ENCODE measurements at places on chromosomes 2 and 18. TPM values are rescaled to one million over a fixed set of nuclear protein-coding genes. Genes with fewer than 3 reads are reported as not detected.
A peak's percentile ranks its signal among the peaks of the same experiment; 100 is the strongest.

The SCYGR4 gene
- polyA plus RNA-seq, result not detected

The USP37 gene
- polyA plus RNA-seq, result 2.0 TPM

The ALK gene
- polyA plus RNA-seq, result 0.98 TPM

The RBM44 gene
- 0.30 TPM for polyA plus RNA-seq

The CHN1 gene
- polyA plus RNA-seq, result 7.5 TPM

The SFTPB gene
- polyA plus RNA-seq, result 11.3 TPM

GRCh38 chr2:238925281-238925680 is 77.4 kb downstream of the TWIST2 start:
- no peak for DNase-seq
- H3K36me3 ChIP-seq, result no peaks in the 10 kb centered on the region
- H3K4me3 ChIP-seq, result no peak overlapping the region
- no peaks in the 10 kb centered on the region for H3K27me3 ChIP-seq
- H3K4me1 ChIP-seq, result no peaks in the 10 kb centered on the region
- H3K27ac ChIP-seq, result no peak overlapping the region

GRCh38 chr18:78497641-78498040 is 482.0 kb upstream of the SALL3 start:
- H3K27ac ChIP-seq, result no peak overlapping the region
- no peaks in the 10 kb centered on the region for H3K36me3 ChIP-seq
- no peak overlapping the region for H3K4me3 ChIP-seq
- no peak for DNase-seq
- no peaks in the 10 kb centered on the region for H3K27me3 ChIP-seq

GRCh38 chr2:216829533-216829932 is 30.3 kb downstream of the TNP1 start:
- peaks cover 6% of the 10 kb centered on the region for H3K27me3 ChIP-seq
- no peak overlapping the region for H3K27ac ChIP-seq
- peak; percentile 25 for DNase-seq
- no peaks in the 10 kb centered on the region for H3K4me1 ChIP-seq

GRCh38 chr2:66682476-66682875 is 247.6 kb downstream of the MEIS1 start:
- no peaks in the 10 kb centered on the region for H3K4me1 ChIP-seq
- H3K27me3 ChIP-seq, result no peaks in the 10 kb centered on the region
- no peak for DNase-seq

DNA sequence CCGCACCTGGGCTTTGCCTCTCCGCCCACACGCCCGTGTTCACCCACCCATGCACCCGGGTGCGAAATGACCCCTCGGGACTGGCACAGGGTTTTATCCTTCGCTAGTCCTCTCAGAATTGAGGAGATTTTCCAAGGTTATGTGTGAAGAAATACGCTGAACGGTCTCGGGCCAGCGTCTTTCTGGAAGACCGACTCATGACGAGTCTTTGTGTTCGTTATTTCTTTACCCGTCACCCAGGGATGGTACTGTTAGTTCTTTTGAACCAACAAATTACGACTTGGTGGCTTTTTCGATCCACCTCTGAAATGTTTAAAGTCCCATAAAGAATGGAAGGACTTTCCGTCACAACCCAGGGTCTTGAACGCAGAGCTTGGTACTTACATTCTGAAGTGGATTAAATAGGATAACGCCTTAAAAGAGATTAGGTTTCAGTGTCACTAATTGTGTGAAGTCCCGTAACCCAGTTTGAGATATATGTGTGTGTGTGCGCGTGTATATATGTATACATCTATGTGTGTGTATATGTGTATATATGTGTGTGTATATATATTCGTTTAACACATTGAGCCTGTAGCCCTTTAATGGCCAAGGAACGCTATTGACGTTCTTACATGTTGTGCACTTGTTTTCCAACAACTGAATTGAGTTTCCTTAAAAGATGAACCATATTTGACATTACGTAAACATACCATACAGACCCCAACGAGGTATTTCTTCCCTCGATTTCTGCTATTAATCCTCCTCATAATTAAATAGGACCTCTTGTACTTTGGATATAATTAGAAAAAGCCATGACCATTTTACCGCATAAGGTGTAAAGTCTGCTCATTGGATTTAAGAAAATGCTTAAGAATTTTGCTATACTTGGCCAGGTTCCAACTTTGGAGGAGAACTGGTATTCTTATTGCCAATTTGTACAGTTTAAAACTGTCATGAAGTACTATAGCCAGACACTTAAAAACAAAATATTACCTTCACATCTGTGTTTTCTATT is 889 bp downstream of the ZC3H15 start:
- H3K4me1 ChIP-seq, result peaks cover 12% of the 10 kb centered on the region
- H3K36me3 ChIP-seq, result no peaks in the 10 kb centered on the region
- no peaks in the 10 kb centered on the region for H3K27me3 ChIP-seq
- peak overlapping the region; percentile 98 for H3K4me3 ChIP-seq
- peak; percentile 43 for DNase-seq

- no peak overlapping the region for H3K27ac ChIP-seq
- H3K4me3 ChIP-seq, result no peak overlapping the region
- H3K4me1 ChIP-seq, result no peaks in the 10 kb centered on the region
- no peaks in the 10 kb centered on the region for H3K27me3 ChIP-seq
- no peaks in the 10 kb centered on the region for H3K36me3 ChIP-seq
Measured at GRCh38 chr2:120453635-120453998, 107.7 kb downstream of the INHBB start.

GRCh38 chr2:15009681-15010080 is 377.2 kb downstream of the LRATD1 start:
- H3K4me1 ChIP-seq, result no peaks in the 10 kb centered on the region
- H3K27me3 ChIP-seq, result no peaks in the 10 kb centered on the region
- H3K4me3 ChIP-seq, result no peak overlapping the region
- no peak for DNase-seq
- no peak overlapping the region for H3K27ac ChIP-seq

GRCh38 chr2:20596193-20596972 is 54.5 kb downstream of the HS1BP3 start:
- no peaks in the 10 kb centered on the region for H3K36me3 ChIP-seq
- no peaks in the 10 kb centered on the region for H3K4me1 ChIP-seq
- no peak for DNase-seq
- H3K27me3 ChIP-seq, result no peaks in the 10 kb centered on the region
- H3K27ac ChIP-seq, result no peak overlapping the region
- no peak overlapping the region for H3K4me3 ChIP-seq

- DNase-seq, result no peak
- no peaks in the 10 kb centered on the region for H3K27me3 ChIP-seq
- H3K4me3 ChIP-seq, result no peak overlapping the region
- H3K36me3 ChIP-seq, result no peaks in the 10 kb centered on the region
- no peak overlapping the region for H3K27ac ChIP-seq
Measured at GRCh38 chr2:237453671-237454070, 33.4 kb upstream of the MLPH start.

DNA sequence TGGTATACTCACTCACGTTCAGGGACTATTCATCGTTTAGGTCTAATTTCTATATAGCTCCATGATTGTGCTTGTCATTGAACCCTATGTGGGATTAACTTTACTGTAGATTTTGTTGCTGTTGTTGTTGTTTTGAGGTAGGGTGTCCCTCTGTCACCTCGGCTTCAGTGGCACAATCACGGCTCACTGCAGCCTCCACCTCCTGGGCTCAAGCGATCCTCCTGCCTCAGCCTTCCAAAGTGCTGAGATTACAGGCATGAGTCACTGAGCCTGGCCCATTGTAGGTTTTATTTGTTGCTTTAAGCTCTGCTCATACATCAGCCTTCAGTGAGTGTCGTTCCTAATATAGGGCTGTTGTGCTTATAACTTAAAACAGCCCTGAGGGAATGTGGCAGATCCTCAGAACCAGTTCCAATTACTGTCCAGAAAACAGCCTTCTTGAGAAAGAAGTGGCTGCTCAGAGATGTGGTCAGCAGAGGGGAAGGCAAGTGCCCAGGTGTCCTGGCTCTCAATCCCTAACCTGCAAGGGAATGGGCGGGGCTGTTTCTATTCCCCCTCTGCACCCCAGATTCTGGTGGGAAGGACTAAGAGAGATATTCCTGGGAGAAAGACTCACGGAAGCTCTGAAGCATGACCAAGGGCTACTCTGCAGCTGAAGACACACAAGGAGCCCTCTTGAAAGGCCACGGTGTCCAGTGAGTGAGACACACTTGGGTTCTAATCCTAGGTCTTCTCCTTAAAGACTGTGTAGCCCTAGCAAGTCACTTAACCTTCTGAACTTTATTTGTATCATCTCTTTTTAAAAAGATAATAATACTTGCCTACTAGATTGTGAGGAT is 79.6 kb upstream of the LCLAT1 start:
- DNase-seq, result no peak
- no peaks in the 10 kb centered on the region for H3K36me3 ChIP-seq
- no peak overlapping the region for H3K27ac ChIP-seq
- no peak overlapping the region for H3K4me3 ChIP-seq

DNA sequence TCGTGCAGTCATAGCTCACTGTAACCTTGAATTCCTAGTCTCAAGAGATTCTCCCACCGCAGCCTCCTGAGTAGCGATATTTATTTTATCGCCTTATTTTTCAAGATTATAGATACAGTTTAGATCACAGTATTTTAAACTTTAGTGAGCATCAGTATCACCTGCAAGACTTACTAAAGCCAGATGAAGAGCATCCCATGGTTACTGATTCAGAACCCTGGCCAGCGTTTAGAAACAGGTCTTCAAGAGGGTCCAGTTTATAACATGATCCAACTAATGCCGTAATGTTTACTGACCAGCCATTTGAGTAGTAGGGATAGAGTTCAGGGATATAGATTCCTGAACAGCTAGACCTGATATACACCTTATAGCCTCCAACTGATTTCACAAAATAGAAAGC is 146.1 kb downstream of the DCC start:
- no peaks in the 10 kb centered on the region for H3K27me3 ChIP-seq
- H3K4me3 ChIP-seq, result no peak overlapping the region
- H3K4me1 ChIP-seq, result no peaks in the 10 kb centered on the region

GRCh38 chr2:146818122-146818521 is 1026.7 kb upstream of the ACVR2A start:
- H3K27ac ChIP-seq, result no peak overlapping the region
- H3K4me3 ChIP-seq, result no peak overlapping the region
- no peak for DNase-seq
- no peaks in the 10 kb centered on the region for H3K36me3 ChIP-seq
- H3K27me3 ChIP-seq, result no peaks in the 10 kb centered on the region

Data from small intestine (tissue), 16 donors.